H54 (cell line): ENCODE measurements at places on chromosomes 2 and 18.

- no peak for DNase-seq
Measured at GRCh38 chr18:57110290-57110689, 36.6 kb upstream of the BOD1L2 start.

GRCh38 chr2:109692013-109692743, 78.0 kb downstream of the SOWAHC start:
- DNase-seq: no peak

- DNase-seq: no peak
Measured at GRCh38 chr2:101630224-101630949, 67.1 kb upstream of the MAP4K4 start.

DNA sequence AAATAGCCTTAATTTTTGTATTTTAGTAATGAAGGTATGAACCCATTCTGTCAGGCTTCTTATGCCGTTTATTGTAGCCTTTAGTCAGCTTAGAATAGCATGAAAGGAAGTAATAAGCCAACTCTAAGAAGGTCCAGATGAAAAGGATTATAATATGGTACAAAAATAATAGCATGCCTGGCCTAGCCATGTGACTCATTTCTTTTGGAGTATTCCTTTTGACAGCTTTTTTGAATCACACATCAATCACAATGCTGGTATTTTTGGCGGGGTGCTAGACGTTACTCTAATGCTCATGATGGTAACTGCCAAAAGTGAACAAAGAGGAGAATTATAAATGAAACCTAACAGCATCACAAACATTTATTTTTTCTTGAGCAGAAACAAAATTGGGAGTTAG, 19.9 kb downstream of the FMNL2 start:
- no peak for DNase-seq

DNA sequence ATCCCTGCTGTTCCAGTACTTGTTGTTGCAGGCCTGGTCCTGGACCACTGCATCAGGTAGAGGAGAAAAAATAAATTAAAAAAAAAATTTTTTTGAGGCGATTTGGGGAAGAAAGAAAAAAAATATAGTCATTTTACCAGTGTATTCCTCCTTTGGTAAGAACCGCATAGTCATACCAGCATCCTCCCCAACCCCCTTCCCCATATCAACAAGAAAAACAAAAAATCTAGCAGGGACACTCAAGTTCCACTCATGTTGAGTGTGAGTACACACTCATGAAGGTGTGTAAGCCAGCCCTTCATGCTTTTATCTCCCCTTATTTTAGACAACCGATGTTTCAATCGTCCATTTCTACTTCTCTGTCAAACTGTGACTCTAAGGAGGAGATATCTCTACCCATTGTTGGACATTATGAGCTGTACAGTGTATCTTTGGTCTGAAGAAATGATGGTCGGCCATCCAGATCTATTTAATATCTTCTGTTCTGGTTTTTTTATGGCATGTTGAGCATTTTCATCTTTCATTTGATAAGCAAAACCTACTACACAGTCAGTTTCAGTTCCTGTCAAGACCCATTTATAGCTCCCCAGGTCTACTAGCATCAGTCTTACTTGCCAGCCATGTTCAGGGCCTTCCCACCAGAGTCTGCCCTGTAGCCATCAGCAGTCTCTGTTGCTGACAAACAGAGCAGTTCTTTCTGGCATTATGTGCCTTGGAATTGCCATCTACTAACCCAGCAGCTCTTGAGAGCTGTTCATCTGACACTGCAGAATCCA, 20.0 kb downstream of the ELP2 start:
- no peak for DNase-seq

DNA sequence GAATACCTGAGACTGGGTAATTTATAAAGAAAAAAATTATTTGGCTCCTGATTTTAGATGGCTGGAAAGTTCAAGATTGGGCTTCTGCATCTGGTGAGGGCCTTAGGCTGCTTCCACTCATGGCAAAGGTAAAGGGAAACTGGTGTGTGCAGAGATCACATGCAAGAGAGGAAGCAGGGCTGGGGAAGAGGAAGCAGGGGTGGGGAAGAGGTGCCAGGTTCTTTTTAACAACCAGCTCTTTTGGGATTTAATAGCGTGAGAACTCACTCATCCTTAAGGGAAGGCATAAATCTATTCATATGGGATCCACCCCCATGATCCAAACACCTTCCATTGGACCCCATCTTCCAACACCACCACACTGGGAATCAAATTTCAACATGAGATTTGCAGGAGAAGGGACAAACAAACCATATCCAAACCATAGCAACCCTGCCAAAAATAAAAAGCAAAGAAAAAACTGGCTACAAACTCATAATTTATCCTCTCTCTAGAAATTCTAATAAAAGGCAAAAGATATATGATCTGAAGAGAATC, 30.4 kb downstream of the PRKRA start:
- no peak for DNase-seq

GRCh38 chr2:144234542-144234871, 285.4 kb downstream of the ZEB2 start:
- no peak for DNase-seq

DNA sequence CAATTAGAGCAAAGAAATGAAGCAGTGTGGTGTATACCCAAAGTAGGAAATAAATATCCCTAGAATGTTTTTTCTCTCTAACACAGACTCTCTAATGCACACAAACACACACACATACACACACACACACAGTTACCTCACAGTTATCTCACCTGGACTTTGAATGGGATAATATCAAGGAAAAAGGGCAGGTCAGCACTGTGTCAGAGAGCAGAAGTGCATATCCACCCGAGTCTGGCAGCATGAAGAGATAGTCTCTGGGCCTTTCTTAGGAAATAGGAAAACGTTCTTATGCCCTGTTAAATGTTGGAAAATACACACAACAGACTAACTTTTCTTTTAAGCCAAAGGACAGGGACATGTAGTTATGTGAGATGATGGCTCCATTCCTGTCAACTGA, 162.0 kb downstream of the COL6A3 start:
- no peak for DNase-seq

DNA sequence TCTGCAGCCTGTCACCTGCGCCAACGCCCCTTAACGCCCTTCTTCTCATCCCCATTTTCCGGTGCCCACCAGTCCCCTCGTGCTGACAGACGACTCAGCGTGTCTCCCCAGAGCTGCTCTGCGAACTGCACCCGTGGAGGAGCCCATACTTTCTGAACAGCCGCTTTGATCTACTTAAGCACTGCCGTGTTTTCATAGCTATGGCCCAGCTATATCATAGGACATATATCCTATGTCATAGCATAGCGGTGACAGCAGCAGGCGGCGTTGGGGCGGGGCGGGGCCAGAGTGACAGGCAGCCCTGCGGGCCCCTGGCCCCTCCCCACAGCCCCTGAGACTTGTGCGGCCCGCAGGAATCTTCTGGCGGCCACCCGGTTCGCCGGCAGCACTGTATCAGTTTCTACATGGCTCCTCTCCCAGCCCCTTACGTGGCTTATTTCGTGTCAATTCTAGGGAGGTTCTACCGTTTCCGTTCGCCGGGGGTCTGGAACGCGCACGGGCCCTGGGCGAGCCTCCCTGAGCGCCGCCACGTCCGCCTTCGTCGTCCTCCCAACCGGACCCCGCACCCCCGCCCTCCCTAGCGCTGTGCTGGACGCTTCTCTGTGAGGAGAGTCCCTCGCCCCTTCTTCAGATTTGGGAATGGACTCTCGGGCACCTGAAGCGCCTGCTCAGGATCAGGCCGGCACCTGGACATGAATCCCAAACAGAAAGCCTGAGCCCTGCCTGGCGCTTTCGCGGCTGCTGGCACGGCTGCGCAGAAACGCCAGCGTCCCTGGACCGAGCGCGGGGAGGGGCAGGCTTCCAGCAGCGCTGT, 35.4 kb downstream of the PTPN18 start:
- DNase-seq: peak; percentile 65

GRCh38 chr2:96524482-96525210, 11.9 kb upstream of the ARID5A start:
- DNase-seq: no peak

GRCh38 chr2:10413503-10413902, 34.6 kb downstream of the ODC1 start:
- no peak for DNase-seq

GRCh38 chr2:46076251-46076650, 221.0 kb upstream of the EPAS1 start:
- DNase-seq: no peak

DNA sequence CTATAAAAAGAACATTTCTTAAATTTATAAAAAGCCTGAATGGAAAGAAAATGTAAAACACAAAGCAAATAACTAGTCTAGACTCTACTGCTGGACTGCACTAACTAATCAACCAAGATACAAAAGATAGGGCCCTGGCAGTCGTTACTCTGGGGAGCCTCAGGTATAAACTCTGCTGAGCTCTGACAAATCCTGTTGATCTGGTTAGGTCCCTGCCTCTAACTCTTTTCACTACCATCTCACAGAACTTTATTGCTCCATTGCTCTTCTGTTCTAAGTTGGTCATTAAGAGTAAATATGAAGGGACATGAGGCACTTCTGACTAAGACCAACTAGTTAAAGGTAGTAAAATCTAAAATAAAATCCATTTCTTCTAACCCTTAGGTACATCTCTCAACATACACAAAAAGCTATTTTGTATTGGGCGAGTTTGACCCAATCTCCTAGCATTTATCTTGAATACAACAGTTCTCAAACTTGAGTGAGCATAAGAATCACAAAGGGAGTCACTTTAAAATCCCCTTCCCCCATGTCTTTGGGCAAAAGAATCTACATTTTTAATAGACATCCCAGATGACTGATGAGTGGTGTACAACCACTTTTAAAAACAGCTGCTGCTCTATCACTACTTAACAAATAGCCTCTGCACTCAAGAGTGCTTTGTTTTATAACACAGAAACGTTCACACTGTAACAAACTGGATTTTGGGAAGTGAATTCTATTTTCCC, 2.5 kb downstream of the CHN1 start:
- no peak for DNase-seq

DNA sequence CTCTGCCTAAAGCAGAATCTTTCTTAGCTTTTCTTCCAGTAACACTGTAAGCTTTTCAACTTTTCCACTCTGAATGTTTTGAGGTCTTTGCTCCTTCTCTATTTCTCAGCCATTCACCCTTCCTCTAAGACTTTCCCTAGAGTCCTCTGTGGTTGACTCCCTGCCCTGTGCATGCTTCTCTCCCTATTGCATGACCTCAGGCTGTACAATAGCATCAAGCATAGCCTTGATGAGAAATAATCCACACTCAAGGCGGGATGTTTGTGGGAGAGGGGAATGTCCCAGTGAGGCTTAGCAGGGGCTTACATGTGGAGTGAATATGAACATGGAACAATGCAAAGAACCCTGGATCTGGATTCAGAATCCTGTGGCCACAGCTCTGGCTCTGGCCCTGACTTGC, 48.4 kb upstream of the IGFBP5 start:
- no peak for DNase-seq

DNA sequence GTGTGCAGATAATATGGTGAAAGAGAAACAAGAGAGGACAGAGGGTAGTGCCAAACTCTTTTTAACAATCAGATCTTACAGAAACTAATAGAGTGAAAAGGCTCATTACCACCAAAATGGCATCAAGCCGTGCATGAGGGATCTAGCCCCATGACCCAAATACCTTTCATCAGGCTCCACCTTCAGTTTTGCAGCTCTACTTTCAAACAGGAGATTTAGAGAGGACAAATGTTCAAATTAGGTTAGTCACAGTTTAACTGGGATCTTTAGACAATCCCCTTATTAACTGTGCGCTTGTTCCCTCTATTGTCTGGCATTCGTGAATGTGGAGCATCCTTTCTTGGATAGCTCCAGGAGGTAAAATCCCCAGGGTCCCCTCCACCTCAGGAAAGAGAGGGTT, 1209.3 kb upstream of the CHAC2 start:
- DNase-seq: no peak

- DNase-seq: no peak
Measured at GRCh38 chr2:237351046-237351445, 62.9 kb downstream of the COL6A3 start.

GRCh38 chr2:228689053-228689452, 507.6 kb upstream of the SPHKAP start:
- no peak for DNase-seq

- no peak for DNase-seq
Measured at GRCh38 chr18:12253663-12254135, 462 bp upstream of the CIDEA start.

GRCh38 chr2:25257032-25257552, 84.6 kb downstream of the DNMT3A start:
- no peak for DNase-seq

DNA sequence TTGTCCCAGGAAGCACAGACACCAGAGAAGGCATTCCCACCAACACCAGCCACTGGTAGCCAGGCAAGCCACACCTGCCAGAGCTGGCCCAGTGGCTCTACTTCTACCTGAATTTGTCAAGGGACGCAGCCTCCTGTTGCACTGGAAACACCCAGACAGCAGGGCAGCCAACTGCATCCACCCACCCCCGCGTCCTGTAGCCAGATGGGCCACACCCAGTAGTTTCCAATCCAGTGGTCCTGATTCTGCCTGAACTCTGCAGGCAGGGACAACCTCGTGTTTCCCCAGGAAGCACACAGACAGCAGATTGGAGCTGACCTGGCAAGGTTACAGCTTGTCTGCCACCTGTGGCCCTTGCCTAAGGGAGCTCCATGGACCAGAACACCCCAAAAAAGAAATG, 18.2 kb downstream of the PFN4 start:
- no peak for DNase-seq

DNA sequence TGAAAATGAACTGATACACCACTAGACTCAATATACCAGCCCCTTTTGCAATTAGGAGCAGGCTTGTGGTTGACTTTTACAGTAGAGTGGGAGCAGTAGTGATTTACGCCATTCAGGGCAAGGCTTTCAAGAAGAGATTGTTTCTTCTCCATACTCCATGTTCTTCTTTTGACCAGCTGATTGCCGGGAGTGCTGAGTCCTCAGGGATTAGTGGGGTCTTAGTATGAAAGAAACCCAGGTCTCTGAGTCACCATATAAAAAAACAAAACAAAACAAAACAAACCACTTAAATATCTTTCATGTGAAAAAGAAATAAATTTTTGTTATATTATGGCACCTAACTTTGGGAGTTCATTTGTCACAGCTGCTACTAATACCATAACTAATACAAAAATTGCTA, 465.6 kb upstream of the TRIB2 start:
- DNase-seq: no peak

GRCh38 chr18:62814132-62814759, 98.9 kb downstream of the PHLPP1 start:
- DNase-seq: no peak
